Right atrium auricular region (tissue), 2 donors: ENCODE measurements at places on chromosomes 3 and 15. TPM values are rescaled to one million over a fixed set of nuclear protein-coding genes. Genes with fewer than 3 reads are reported as not detected.

- DNase-seq: no peak
Measured at GRCh38 chr15:26182441-26182840, 319.3 kb upstream of the ATP10A start.

DNA sequence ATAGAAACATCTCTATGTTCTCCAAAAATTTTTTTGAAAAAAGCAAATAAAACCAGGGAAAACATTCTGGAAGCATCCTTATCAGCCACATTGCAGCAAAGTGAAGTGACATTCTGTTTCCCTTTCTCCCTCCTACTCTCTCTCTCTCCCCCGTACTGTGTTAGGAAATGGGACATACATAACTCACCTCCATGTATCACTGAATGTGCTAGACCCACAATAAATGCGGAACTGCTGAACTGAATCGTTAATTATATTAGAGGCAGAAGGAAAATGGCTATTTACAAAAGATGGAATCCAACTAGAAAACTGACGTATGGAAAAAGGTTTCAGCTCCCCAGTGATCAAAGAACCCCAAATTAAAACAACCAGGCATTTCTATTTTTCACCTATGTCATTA, 129.8 kb downstream of the MINAR1 start:
- no peak for DNase-seq

ADAMTSL3 gene
- 21.2 TPM for total RNA-seq

TSEN2 gene
- total RNA-seq: 12.9 TPM

TMEM108 gene
- 5.3 TPM for total RNA-seq
